Epithelial cell of proximal tubule (primary cell): ENCODE measurements at places on chromosomes 4 and X. TPM values are rescaled to one million over a fixed set of nuclear protein-coding genes. Genes with fewer than 3 reads are reported as not detected.

Gene IDS
- 37.0 and 54.0 TPM in 2 replicates for total RNA-seq

DNA sequence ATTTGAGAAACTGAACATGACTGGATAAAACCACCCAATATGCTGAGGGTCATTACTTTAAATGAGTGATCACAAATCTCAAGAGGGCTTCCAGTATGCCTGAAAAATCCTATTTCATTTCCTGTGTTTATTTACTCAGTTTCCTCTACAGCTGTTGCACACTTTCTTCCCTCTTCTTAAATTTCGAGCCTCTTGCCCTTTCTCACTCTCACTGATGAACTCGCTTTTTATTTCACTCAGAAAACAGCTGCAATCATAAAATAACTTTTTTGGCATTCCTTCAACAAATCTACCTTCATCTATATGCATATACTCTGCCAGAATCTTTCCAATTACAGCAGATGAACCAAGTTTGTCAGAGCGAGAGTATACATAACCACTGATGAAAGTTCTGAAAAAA lies 101.3 kb downstream of the EIF4E start:
- no peak for DNase-seq

DNA sequence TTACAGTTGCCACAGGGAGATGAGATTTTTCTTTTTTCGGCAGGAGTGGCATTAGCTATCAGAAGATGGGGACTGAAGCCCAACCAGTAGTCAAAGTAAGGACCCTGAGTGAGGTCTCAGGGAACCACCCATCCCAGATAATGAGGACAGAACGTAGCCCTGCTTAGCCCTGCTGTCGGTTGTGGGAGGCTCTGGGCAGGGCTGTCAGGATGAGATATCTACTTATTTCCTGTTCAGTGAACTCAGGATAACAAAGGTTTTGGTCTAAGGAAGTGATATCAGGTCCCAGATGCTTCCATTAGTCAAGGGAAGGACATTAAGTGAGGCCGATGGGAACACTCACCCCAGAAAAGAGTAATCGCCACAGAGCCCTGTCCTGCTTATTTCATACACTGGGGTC lies 2.3 kb downstream of the MAGEB16 start:
- no peak for DNase-seq

DNA sequence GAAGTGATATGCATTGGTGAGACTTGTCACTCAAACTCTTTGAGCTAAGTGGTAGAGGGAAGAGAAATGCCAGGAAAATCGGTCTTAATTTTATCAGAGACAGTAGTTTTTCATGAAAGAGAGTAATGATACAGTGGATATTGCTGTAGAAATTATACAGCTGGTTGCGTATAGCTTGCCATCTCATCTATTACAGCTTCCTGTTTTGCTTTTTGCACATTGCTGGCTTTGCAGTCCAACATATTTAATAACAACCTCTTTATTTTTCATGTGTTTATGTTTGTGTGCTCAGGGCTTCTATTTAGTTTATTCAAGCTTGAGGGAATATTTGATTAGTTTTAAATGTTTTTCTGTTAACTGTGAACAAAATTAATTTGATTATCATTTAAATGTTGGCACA lies 11.5 kb downstream of the SMAD1 start:
- DNase-seq: no peak

DNA sequence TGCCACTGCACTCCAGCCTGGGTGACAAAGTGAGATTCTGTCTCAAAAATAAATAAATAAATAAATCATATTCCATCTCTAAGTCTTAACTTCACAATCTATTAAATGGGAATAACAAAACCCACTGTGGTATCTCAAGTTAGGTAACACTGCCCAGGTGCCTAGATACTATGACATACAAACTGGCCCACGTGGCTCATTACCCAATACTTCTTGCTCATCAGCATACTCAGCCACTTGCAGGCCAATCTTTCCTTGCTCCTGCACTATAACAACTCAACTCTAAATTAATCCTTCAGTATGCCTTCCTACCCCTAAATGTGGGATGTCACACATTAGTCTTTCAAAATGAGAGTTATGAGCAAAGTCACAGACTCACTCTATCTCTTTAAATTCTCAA lies 230.1 kb downstream of the OPHN1 start:
- no peak for DNase-seq

GRCh38 chr4:8557151-8558076 lies 22.8 kb upstream of the GPR78 start:
- no peak for DNase-seq

Gene PCYT1B
- total RNA-seq: 0.12 and 3.5 TPM in 2 replicates

Gene DNAAF6
- total RNA-seq: not detected in 2 replicates

Gene SORBS2
- 11.6 and 20.3 TPM in 2 replicates for total RNA-seq

Gene DCX
- total RNA-seq: not detected in 2 replicates

Gene ENPP6
- not detected in 2 replicates for total RNA-seq

GRCh38 chrX:31287861-31288260 lies 216.0 kb upstream of the FTHL17 start:
- DNase-seq: no peak

DNA sequence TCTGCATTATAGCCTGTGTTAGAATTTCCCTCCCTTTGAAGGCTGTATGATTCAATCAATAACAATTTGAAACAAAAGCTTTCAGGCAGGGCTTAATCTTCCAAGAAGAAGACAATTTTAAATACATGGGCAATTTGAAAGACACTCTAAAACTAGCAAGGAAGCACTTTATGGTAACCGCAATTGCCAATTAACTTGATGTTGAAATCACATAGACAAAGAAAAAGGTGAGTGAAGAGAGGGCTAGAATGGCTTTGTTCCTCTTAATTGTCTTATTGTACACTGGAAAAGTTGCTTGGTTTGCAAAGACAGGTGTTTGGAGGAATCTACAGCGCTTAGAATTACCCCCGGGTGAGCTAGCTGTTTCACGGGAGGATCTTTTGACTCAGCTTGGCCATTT lies 74.4 kb upstream of the PRKX start:
- no peak for DNase-seq

GRCh38 chr4:168293386-168293975 lies 25.1 kb downstream of the DDX60 start:
- no peak for DNase-seq

Gene ETDB
- not detected in 2 replicates for total RNA-seq

DNA sequence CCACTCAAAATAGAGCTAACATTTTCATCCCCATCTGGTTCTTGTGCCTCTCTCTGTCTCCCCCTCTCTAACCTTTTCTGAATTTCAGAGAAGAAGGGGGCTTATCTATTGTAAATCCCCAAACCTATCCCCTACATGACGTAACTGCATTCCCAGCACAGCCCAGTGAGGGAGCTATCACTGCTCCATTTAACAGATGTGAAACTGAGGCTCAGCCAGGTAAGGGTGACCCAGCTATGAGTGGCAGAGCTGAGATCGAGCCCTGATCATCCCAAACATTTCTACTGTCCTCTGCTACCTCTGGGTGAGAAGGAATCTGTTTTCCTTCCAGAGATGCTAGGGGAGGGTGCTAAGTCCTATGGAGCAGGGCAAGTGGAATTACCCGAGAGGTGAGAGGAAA lies 107.5 kb downstream of the SLC2A9 start:
- no peak for DNase-seq

GRCh38 chr4:89324671-89325070 lies 17.1 kb upstream of the GPRIN3 start:
- peak; percentile 90 for DNase-seq

Gene LRBA
- total RNA-seq: 34.7 and 58.9 TPM in 2 replicates

- DNase-seq: no peak
Measured at GRCh38 chrX:791479-792034, 161.0 kb downstream of the SHOX start.

DNA sequence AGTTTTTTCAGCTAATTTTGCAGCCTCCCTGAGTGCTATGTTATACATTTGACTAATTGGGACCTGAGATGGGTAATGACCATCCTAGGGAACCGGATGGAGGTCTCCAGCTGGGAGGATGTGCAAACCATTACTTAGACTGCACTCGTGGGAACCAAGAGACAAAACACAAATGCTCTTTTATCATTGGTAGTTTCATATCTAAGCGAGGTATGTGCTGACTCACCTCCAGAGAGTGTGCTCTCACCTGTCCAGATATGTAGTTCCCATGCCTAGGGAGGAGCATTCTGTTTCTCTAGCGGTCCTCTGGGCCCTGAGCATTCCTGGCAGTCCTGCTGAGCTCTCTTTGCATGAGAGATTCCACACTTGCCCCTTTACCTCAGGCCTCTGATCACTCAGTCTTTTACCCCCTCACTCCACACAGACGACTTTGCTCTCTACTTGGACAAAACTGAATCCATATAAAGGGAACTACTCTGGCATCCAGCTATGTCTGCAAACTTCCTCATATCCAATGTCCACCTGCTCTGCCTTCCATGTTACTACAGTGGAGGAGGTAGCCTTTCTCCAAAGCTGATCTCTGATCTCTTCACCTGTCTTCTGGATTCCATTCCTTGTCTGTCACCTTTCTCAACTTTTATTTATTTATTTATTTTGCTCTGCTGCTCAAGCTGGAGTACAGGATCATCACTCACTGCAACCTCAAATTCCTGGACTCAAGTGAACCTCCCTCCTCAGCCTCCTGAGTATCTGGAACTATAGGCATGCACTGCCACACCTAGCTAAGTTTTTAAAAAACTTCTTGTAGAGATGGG lies 88.4 kb downstream of the LRP2BP start:
- no peak for DNase-seq

Gene CNGA1
- total RNA-seq: 0.87 and 2.8 TPM in 2 replicates

DNA sequence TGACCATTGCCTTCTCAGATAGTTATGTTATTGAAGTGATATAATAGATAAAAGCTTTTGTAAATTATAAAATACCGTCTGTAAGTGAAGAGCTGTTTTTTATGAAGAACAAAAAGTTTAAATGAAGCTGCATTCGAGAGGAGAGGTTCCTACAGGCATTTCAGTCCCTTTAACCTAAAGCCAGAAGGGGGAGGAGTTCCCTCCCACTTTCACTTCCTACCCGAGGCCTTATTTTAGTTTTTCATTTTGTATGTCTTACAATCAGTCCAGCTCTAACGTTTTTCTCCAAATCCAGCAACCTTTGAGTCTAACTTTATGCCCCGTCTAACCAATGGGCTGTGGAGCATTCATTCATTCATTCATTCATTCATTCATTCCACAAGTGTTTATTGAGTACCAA lies 16.5 kb upstream of the SOX3 start:
- no peak for DNase-seq

DNA sequence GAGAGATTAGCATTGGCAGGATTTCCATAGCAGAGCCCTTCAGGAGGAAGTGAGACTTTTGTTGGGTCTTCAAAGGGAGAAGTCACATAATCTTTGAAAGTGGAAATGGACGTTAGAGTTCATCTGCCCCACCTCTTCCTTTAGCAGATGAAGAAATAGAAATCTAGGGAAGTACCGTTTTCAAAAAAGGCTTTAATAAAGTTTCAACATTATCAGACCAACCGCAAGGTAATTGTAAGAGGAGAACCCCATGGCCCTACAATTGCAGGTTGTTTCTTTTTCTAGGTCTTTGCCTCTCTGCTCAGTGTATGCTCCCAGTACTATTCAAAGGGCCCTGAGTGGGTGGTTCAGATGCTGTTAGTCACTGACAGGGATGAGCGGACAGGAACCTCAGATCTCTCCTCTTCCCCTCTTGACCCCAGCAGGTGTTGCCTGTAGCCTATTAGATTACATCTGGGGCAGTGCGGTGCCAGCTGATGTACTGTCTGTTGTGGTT lies 48.6 kb upstream of the AP1S2 start:
- no peak for DNase-seq

Gene FAM241A
- total RNA-seq: 1.1 and 1.4 TPM in 2 replicates

- DNase-seq: no peak
Measured at GRCh38 chrX:154731881-154732280, 19.0 kb downstream of the GAB3 start.

DNA sequence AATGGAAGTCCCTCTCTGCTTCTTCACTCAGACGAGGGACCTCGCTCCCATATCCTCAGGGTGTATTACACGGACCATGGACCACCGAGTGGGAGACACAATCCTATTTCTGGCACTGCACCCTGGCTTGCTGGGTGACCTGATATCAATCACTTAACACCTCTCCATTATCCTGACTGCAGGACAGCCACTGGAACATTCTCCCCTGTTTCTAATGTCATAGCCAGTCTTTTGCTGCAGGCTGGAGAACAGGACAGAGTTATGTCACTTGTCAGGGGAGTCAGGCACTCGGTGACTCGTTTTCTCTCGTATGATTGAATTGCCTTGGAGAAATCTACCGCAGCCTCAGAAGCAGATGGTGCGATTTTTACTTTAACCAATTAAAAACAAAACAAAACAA lies 219.1 kb upstream of the IGFBP7 start:
- DNase-seq: no peak

GRCh38 chr4:149987330-149988086 lies 90.7 kb upstream of the DCLK2 start:
- DNase-seq: no peak

GRCh38 chr4:36053930-36054329 lies 190.4 kb downstream of the ARAP2 start:
- DNase-seq: no peak

DNA sequence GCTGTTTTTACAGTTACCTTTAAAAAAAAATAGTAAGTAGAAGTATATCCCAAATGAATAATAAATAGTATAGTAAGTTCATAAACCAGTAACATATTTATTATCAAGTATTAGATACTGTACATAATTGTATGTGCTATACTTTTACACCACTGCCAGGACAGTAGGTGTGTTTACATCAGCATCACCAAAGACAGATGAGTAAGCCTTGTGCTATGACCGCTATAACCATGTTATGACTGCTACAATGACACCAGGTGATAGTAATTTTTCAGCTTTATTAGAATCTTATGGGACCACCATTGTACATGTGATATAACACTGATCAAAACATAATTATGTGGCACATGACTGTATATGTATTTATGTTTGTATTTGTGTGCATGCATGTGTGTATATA lies 27.3 kb downstream of the PABPC4L start:
- no peak for DNase-seq

- no peak for DNase-seq
Measured at GRCh38 chr4:155073852-155074251, 134.6 kb upstream of the NPY2R start.

Gene KIF4A
- total RNA-seq: 26.8 and 28.6 TPM in 2 replicates

GRCh38 chrX:17030092-17030491 lies 83.6 kb downstream of the REPS2 start:
- no peak for DNase-seq

DNA sequence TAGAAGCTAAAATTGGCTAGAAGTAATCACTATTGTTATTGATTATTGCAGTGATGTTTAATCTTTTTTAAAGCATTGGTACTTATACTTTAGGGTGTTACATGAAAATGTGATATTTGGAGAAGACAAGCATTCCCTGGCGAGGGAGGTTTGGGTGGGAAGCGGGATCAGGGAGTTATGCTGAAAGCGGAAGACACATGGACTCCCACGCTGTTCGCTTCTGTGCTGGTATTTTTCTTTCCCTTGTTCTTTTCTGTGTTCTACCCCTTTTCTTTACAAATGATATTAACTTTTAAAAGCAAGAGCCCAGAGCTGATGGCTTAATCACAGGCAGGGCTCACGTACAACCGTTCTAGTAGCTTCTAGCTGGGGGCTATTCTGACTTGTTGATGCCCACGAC lies 61.6 kb downstream of the PHOX2B start:
- no peak for DNase-seq

- DNase-seq: no peak
Measured at GRCh38 chr4:8550691-8551090, 29.5 kb upstream of the GPR78 start.
